Activated T-helper 1 cell treated with anti-CD3 and anti-CD28 coated beads, Interleukin-2, amount 50 U/mL, for 16 hours (primary cell): ENCODE measurements at places on chromosomes 5 and 9.
A peak's percentile ranks its signal among the peaks of the same experiment; 100 is the strongest.

DNA sequence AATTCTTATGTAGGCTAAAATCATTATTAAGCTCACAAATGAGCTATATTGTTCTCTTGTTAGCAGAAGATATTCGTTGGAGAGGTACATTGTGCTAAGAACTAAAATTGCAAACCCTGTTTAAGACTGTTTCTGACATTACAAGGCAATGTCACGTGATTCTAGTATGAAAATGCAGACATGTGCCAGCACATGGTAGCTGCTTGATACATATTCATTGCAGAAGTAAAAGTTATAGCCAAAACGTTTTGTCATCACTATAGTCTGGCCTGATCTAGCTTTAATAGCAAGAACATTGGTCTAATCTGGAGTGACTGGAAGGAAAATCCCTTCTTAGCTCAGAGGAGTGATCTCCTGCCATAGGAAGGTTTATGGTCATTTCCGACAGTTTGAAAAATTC is 144.7 kb downstream of the CFAP90 start:
- no peak for DNase-seq

DNA sequence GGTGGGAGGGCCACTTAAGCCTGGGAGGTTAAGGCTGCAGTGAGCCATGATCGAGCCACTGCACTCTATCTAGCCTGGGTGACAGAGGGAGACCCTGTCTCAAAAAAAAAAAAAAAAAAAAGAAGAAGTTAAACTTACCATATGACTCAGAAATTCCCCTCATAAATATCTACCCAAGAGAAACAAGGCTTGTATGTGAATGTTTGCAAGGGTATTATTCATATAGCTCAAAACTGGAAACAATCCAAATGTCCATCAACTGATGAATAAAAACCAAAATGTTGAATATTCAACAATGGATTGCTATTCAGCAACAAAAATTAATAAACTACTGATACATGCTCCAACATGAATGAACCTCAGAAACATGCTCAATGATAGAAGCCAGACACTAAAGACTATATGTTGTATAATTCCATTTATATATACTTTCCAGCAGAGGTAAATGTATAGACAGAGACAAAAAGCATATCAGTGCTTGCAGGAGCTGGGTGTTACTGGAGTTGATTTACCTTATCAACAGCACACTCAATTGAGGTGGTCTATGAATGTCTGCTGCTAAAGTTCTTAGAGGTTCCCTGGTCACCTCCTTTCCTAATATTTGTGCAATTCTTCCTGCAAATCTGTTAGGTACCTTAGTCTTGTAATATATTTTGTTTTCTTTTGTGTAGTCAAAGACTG is 5.3 kb upstream of the SREK1 start:
- no peak for DNase-seq

DNA sequence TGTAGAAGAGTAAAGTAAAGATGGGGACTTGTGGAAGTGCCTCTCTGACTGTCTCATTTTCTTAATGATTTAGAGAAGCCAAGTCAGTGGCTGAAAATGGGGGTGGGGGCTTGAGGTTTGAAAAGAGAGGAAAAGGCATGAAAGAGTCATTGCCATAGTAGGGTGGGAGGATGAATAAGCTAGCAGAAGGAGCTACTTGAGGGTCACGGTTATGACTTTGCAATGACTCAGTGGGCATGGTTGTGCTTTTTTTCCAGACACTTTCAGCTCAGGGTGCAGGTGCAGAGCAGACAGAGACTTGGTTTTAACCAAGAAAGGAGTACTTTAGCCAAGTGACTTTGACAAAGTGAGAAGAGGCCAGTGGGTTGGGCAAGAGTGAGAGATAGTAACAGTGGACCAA is 117.8 kb downstream of the PTTG1 start:
- no peak for DNase-seq

DNA sequence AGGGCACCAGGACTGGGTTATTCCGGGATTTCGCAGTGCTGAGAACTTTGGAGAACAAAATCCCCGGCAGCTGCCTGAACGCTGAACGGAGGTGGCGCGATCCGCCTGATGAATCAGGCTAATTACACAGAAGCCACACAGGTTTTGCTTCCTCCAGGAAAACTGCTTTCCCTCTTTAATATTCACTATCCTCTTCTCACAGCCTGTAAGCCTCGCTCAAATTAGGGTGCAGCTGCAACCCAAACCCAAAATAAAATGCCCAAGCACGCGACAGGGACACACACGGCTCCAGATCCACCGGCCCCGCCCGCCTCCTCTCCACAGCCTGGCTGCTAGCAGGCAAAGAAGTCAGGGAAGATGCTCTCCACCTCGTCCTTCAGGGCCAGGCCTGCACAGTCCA is 6.0 kb downstream of the SOHLH1 start:
- no peak for DNase-seq

DNA sequence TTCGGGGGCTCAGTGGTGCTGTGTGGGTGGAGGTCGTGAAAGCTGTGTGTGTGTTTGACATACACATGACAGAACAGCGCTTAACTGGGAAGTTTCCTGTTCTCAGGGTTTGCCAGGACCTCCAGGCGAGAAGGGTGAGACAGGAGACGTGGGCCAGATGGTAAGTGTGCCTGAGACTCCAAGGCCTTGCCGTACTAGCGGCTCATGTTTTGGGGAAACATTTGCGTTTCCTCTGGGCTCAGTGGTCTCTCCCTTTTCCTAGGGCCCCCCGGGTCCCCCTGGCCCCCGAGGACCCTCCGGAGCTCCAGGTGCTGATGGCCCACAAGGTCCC is 68.3 kb upstream of the FCN2 start:
- no peak for DNase-seq

GRCh38 chr9:123678878-123679329 is 251.0 kb downstream of the DENND1A start:
- DNase-seq: no peak

- DNase-seq: no peak
These were observed 4.4 kb upstream of the SHISAL2B start for GRCh38 chr5:64685866-64686265.

DNA sequence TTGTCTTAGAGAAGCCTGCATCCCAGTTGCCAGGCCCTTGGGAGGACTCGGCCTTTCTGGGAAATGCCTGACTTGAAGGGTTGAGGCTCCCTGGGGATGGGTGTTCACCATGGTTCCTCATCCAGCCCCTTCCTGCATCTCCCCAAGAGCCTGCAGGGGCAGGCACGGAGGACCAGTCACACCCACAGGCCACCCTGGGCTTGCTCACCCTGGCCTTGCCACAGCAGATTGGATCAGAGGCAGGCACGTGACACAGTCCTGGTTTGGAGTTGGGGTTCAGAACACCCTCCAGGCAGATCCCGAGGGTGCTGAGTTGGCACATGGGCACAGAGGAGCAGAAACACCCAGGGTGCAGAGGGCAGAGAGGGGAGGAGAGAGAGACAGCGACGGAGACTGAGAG is 286.1 kb downstream of the PBX3 start:
- no peak for DNase-seq

DNA sequence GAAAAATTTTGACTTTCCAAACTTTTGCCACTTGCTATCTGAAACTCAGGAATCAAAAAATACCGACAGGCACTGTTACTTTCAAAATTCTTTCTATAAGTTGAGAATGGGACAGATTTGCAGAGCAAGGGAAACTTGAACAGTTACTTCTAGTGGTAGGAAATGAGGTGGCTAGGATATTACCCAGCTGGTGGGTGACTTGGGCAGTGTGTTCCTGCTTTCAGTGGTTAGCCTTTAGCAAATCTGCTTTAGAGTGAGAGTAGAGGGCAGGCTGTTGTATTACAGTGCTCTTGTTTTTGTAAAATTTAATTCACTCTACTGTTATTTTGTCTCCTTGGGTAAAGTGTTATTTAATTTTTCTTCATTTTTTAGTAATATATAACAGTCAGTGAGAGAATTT is 40.2 kb upstream of the ROPN1L start:
- no peak for DNase-seq

DNA sequence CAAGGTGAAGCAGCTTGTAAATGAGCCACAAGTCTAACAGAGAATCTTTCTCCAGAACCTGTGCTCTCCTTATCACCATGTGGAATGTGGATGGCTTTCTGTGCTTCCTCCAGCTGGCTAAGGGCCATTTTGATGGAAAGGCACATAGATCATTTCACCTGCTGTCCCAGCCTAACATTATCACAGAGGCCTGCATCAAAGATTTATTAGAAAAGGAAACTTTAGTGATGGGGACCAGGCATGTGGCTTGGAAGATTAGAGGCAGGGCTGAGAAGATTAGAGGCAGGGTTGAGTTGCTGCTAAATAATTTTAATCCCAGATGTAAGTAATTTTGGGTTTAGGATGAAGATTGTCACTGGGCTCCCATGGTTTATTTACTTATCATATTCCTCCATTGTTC is 6.3 kb downstream of the SPEF2 start:
- DNase-seq: no peak

DNA sequence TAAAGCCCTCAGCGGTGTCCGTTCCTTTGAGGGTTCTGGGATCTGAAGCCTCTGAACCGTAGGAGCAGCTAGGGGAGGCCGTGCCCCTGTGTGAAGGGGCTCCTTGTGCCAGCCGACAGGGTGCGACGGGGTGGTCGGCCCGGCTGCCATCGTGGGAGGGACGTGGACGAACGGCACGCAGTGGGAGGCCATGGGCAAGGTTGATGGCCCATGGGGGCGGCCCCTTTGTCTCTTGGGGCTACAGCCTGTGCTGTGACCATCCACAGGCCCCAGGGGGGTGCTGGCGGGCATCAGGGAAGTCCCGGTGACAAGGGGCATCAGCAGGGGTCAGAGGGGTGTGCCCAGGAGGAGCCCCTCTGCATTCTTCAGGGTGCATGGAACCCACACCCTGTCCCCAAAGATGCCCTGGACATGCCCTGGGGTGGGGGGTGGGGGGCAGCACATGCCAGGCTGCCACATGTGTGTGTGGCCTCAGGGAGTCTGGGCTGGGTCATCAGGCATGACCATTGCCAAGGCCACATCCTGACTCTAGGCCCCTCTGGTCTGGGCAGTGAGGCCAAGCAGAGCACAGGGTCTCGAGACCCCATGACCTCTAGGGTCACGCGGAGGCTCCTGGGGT is 49.6 kb upstream of the CACNA1B start:
- DNase-seq: no peak

DNA sequence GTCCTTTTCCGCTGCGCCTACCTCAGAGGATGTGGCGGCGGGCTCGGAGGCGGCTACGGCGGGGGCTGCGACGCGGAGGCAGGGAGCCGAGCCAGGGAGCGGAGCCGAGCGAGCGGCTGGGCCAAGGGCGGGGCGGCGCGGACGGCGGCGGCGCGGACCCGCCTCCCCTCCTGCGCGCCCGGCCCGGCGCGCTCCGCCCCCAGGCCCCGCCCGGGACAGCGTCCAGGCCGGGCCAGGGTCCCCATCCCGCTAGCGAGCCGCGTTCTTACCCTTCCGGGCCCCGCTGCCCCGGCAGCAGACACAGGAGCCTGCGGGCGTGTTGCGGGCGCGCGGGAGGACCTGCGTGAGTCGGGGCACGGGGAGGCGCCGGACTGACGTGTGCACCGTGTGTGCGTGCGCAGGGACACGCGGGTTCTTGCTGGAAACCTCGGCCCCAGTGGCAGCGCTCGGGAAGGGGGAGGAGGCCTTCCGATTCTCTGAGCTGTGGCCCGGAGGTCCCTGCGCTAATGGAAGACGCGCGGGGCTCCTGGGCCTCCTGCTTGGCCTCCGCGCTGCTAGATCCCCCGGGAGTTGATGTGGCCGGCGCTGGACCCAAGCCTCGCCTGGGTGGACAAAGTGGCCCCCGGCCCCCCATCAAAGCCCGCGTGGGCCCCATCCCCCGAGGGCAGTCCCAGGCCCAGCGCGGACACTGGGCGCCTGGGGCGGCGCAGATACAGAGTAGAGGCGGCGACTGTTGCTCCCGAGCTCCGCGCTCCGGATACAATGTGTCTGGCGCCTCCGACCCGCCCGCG is at the start of gene VDAC1:
TSS of gene VDAC1 (minus strand) at position 350 of the 791 bp plus-strand sequence. CDS start 11,963 bp downstream, outside the sequence.
- DNase-seq: peak; percentile 65

GRCh38 chr9:127905004-127905728 is 5.8 kb upstream of the ST6GALNAC6 start:
- DNase-seq: peak; percentile 42

DNA sequence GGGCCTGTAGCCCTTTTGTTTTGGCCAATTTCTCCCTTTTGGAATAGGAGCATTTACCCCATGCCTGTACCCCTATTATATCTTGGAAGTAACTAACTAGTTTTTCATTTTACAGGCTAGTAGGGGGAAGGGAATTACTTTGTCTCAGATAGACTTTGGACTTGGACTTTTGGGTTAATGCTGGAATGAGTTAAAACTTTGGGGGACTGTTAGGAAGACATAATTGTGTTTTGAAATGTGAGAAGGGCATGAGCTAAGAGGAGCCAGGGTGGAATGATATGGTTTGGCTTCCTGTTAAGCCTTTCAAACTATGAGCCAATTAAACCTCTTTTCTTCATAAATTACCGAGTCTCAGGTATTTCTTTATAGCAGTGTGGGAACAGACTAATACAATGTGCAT is 168.1 kb downstream of the FGF1 start:
- DNase-seq: no peak
